ENCODE measurements at places on chromosomes 4 and X. TPM values are rescaled to one million over a fixed set of nuclear protein-coding genes. Genes with fewer than 3 reads are reported as not detected.

DNA sequence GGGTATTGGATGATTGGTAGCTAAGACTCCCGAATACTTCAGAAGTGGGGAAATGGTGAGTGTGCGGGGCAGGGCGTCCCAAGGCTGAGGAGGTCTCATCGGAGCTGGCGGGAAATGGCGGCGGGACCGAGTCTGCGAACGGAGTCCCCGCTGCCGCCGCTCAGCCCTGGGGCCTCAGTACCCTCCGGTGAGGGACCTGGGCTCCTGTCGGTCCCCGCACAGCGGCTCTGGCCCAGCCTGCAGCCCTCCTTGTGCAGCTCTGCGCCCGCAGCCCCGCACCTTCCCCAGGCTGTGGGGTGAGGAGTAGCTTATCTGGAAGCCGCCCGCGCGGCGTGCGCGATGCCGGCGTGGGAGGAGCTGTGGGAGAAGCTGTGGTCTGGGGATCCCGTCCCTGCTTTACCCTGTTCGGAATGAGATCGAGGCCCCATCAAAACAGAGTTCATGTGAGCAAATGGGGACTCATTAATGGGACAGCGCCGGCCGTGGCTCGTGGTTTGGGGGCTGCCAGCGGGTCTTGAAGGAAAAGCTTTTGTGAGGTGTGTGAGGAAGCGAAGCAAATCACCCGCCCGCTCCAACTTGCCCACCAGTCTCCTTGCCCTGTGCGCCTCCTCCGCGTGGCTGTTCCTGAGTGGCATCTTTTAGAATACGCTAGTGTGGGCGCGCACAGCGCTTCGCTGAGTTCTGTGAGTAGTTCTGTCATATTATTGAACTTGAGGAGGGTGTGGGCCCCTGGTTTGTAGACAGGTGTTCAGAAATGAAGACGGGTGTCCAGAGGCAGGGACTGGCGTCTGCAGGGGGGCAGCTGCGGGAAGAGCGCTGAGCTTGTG lies 531 bp downstream of the ZNF141 start:
- DNase-seq: peak; percentile 65

DNA sequence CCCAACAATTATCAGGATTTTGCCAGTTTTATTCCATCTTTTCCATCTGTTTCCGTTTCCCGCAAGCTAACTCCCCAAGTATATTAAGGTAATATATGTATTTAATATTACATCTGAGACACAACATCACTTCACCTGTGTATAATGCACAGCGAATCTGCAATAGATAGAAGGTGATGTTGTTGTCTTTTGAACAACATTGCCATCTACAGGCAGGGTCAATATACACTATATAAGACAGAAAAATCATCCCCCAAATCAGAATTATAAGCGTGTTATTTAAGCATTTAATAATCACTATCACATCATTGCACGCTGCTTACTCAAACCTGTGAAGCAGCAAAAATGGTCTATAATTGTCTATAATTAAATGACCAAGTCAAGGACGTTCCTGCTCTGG lies 1115.5 kb downstream of the NLGN4X start:
- no peak for DNase-seq

MAGEA1 gene
- not detected for total RNA-seq

GATA1 gene
- total RNA-seq: not detected

SH3D19 gene
- 24.8 TPM for total RNA-seq

- DNase-seq: no peak
These were observed 77.9 kb downstream of the WWC2 start for GRCh38 chr4:183177001-183177400.

EREG gene
- not detected for total RNA-seq

DNA sequence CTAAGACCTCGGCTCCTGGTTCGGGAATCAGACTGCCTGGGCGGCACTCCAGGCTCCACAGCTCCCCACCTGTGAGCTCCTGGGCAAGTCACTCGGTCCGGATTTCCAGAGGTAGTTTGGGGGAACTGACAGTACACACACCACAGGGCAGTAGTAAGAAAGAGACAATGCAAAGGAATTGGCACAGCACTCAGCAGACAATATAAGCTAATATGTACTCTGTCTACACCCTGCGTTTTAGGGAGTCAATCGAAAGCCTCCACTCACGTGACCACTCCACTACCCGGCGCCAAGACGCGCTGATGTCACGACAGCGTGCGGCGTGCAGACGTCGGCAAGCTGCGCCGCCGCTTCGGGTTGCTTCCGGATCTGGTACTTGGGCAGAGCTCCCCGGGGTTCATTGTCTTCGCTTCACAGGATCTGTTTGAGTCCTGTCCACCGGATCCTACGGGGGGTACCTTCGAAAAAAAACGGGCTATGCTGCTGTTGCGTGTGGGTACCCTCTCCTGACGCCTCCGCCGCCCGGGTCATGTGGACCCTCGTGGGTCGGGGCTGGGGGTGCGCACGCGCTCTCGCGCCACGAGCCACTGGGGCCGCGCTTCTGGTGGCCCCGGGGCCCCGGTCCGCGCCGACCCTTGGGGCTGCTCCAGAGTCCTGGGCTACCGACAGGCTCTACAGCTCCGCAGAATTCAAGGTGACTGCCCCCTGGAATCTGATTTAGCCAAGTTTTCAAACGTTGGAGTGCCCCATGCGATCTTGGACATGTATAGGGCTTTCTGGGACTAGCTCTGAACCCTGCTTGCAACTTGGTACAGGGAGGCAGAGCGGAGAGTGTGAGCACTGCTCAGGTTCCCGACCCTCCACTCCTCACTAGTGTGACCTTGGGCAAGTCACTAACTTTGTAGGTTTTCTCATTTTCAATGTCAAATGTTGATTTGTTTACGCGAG lies at the start of gene GUF1:
GUF1 (plus strand) TSS at position 327 of the 948 bp plus-strand sequence; CDS start at position 530, 203 bp downstream.
- peak; percentile 79 for DNase-seq

DNA sequence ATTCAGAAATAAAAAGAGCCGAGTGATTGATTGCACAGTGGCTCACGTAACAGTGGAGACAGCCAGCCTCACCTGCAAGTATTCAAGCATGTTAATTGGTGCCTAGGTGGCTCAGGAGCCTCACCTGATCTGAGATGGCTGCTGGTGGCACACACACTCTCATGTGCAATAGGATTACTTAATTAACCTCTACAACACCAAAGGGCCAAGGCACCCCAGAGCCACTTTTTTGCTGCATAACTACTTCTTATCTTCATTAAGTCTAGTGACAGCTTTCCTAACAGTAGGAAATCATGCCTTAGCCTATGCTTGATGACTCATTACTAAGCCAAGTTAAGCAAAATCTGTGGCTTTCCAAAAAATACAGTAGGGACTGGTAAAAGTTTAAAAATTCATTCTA lies 117.3 kb upstream of the NOCT start:
- no peak for DNase-seq

CT45A3 gene
- total RNA-seq: not detected

TCEAL6 gene
- not detected for total RNA-seq

DNA sequence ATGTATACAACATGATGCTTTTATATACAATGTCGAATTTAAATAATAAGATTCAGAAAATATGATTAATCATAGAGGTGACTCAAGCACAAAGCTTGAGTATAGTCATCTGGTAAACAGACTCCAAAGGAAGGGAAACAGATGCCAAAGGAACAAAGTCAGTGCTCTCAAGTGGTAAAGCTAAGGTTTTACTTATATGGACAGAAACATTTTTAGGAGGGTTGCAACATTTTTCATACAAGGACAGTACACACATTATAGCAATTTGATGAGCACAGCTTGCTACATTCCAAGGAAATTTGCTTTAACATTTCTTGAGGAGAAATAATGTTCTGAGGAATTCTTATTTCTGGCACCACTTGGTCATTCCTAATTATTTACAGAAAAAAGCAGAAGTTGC lies 333.4 kb upstream of the AADAT start:
- no peak for DNase-seq

- no peak for DNase-seq
These were observed 154.2 kb downstream of the AMELX start for GRCh38 chrX:11447418-11447817.

OPRPN gene
- not detected for total RNA-seq

- no peak for DNase-seq
These were observed 1025.0 kb upstream of the PCDH10 start for GRCh38 chr4:132123870-132124623.

DNA sequence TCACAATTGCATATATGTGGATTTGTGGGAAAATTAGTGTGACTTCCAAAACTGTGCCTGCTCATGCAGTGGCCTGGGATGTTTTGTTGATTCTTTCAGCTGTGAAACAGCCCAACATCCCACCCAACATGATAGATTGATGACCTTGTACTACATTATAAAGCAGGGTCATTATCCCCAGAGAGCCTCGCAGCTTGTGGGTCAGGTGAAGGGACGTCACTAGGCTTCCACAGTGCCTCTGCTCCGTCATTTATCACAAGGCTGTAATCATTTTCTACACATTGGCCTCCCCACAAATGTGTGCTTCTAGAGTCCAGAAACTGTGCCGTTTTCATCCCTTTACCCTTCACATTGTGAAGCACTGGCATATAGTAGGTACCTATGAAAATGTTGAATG lies 31.6 kb downstream of the ALPK1 start:
- DNase-seq: no peak

GRCh38 chr4:142567620-142568451 lies 278.3 kb downstream of the INPP4B start:
- DNase-seq: no peak

SPANXN3 gene
- not detected for total RNA-seq

GRCh38 chr4:189443341-189443740 lies 497.3 kb upstream of the FRG1 start:
- DNase-seq: no peak

DNA sequence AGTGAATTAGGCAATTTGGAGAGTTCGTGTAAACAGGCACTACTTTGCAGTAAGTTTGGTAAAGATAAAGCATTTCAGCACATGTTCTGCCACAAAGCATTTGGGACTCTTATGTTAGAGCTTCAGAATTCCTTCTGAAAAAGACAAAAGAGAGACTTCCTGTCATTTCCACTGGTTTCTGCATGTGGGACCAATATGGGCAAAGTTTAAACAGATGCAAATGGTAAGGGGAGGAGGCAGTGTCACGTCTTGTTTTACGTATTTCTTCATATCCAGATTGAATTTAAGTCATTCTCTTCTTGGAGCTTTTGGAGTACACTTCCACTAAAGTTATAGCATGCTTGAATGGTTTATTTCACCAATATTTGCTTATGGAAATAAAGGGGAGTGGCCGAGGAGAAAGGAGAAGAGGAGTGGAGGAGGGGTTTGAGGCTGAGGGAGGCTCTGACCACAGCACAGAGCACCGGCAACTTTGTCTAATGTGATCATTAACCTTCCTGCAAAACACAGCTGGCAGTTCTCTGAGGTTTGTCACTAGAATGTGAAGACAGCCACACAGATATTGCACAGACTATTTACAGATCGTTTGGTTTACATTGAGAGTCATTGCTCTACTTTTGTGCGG lies at the start of gene APELA:
APELA (plus strand) TSS at position 479 of the 625 bp plus-strand sequence. CDS start 154 bp downstream, outside the sequence.
- peak; percentile 36 for DNase-seq

S100G gene
- total RNA-seq: not detected

DNA sequence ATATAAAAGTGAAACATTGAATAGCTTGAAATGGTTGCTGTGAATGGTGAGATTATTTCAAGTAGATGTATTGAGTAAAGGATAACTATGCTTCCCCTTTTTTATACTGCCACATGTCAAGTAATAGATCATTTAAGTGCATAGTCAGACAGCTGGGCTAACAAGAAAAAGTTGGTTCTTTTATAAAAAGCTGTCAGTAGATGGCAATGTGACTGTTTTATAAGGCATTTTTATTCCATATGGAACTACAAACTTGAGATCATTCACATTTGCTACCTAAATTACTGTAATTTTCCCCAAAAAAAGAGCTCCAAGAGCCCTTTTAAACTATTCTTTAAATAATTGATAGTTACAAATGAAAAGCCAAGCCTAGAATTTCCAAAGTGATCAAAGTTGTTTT lies 831.0 kb downstream of the C4orf33 start:
- DNase-seq: no peak

MMRN1 gene
- total RNA-seq: not detected

TLR7 gene
- not detected for total RNA-seq

JAKMIP1 gene
- 8.2 TPM for total RNA-seq

IDH3G gene
- 76.2 TPM for total RNA-seq

GRCh38 chr4:76666944-76667532 lies 230.9 kb downstream of the SOWAHB start:
- DNase-seq: no peak

- peak; percentile 21 for DNase-seq
These were observed 16.2 kb downstream of the NOP14 start for GRCh38 chr4:2946812-2947600.

DNA sequence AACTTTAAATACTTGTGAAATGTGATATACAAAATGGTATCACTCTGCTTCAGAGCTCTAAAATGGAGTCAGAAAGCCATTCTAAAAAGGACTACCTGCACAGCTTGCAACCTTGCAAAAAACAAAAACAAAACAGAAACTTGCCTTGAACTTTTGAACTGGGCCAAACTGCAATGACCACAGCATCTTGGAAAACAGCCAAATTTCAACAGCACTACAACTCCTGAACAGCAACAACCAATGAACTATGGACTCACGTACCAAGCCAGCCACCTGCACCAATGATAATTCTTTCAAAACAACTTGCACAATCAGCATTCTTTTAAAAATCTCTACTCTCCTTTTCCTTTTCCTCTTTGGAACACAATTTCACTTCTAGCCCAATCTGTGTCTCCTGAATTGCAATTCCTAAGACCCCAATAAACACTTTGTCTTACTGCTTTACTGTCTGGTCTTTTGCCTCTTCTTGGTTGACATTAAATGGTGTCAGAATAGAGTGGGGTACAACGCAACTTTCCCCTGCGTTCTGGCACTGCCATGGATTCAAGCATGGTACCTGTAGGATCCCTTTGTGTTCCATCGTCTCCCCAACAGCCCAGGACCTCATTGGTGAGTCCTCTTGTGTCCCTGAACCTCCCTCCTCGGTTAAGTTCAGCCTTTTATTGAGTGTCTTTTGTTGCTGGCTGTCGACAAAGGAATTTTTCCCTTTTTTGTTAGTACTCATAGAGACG lies 35.7 kb upstream of the FMR1 start:
- no peak for DNase-seq

DNA sequence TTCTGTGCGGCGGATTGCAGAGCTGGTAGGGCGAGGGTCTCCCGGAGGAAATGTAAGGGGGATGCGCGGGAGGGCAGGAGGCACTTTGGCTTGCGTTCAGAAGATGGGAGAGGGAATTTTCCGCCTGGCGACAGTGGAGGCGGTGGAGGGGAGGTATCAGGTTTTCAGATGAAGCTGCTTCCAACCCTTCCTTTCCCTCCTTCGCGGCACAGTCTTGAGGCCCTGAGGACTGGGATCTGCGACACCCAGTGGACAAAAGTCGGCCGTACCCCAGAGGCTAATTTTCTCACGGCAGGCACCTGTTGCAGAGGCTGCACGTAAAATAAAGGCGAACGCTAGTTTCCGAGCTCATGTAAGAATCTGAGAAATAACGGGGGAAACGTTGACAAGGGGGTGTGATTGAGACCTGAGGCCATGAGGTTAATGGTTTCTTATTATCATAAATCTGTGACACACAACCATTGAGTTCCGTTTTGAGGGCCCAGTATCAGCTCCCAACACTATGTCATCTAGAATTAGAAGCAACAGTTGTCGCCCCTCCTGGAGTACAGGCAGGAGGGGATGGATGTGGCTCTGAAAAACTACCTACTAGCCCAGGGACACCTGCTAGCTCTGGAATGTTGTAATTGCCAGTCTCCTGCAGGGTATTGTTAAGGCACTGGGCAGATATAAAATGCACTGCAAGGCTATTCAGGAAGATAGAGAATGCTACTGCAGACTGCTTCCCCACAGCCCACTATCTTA lies 1.1 kb downstream of the ZCCHC18 start:
- DNase-seq: peak; percentile 43

Data from H7 (cell line).